ENCODE measurements at places on chromosomes 16 and 17. TPM values are rescaled to one million over a fixed set of nuclear protein-coding genes. Genes with fewer than 3 reads are reported as not detected.

FKBP10 gene
- total RNA-seq: 35.7 TPM

CLEC3A gene
- not detected for total RNA-seq

POLR3K gene
- 11.5 TPM for total RNA-seq

KLHL10 gene
- total RNA-seq: 0.74 TPM

GDPD1 gene
- 1.2 TPM for total RNA-seq

MYLK3 gene
- total RNA-seq: 0.58 TPM

HDAC5 gene
- total RNA-seq: 34.9 TPM

DPEP3 gene
- total RNA-seq: 0.16 TPM

MYH2 gene
- not detected for total RNA-seq

PRAC1 gene
- total RNA-seq: not detected

RHBDF2 gene
- total RNA-seq: 52.7 TPM

LYZL6 gene
- total RNA-seq: not detected

TBKBP1 gene
- total RNA-seq: 21.7 TPM

SETD6 gene
- total RNA-seq: 12.3 TPM

KCNJ18 gene
- not detected for total RNA-seq

HBA1 gene
- 275 TPM for total RNA-seq

TBC1D3I gene
- 0.19 TPM for total RNA-seq

FCSK gene
- 11.5 TPM for total RNA-seq

ZNF594 gene
- 2.8 TPM for total RNA-seq

SYNRG gene
- 40.8 TPM for total RNA-seq

THAP11 gene
- 21.6 TPM for total RNA-seq

BCL6B gene
- 32.2 TPM for total RNA-seq

CLEC18B gene
- 0.19 TPM for total RNA-seq

FAM171A2 gene
- total RNA-seq: 3.0 TPM

GPR142 gene
- total RNA-seq: not detected

BIRC5 gene
- total RNA-seq: not detected

ACSM2A gene
- total RNA-seq: not detected

SLC12A3 gene
- not detected for total RNA-seq

SLFN14 gene
- total RNA-seq: not detected

STH gene
- not detected for total RNA-seq

LDHD gene
- 10.2 TPM for total RNA-seq

Data from mesenteric fat pad (tissue), 1 donor.